ENCODE measurements at places on chromosomes 2 and 18. TPM values are rescaled to one million over a fixed set of nuclear protein-coding genes. Genes with fewer than 3 reads are reported as not detected.

DNA sequence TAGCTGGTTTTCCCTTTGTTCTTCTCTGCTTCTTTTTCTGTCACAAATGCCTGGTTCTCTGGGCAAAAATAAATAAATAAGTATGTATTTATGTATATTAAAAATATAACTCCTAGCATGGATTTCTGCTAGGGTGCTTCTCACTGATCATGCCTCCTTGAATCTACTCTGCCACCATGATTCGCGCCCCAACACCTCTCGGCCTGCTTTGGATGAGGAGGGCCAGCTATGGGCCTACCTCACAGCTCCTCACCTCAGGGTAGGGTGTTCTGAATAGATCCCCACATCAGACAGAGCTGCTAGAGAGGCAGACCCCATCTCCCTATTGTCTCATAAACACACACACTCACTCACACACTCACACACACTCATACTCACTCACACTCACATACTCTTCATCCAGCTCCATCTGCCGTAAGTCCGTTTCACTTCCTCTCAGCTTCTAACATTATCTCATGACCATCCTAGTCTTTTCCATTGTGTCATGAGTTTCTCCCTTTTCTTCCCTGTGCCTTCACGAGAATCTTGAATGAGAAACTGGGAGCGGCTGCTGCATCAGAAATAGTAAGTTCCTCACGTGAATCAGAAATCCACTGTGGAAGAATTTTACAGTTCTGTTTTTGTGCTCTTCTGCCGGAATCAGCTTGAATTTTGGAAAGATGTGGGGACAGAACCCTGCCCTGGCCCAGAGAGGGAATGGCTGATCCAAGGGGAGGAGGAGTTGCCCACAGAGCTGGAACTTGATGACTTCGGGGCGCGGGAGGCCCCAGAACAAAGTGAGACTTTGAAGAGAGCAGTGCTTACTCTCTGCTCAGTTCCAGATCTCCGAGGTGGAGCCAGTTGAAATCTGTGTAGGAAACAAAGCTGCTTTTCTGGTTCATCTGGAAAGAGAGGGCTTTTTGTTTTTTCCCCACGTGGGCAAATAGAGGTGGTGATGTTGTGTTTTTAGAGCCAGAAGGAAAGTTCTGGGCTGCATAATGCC lies 20.9 kb downstream of the ANXA4 start:
- DNase-seq = peak; percentile 68

GRCh38 chr2:109486711-109487535 lies 126.8 kb downstream of the SEPTIN10 start:
- no peak for DNase-seq

RTKN gene
- 76.0 TPM for total RNA-seq

LCT gene
- 0.04 TPM for total RNA-seq

- DNase-seq = no peak
Observed at GRCh38 chr2:19812166-19812565, 89.6 kb downstream of the TTC32 start.

Measured in sciatic nerve (tissue), 2 donors.